ENCODE measurements at places on chromosomes 13 and 19.

GRCh38 chr19:18920400-18920799 is 885 bp downstream of the DDX49 start:
- DNase-seq = no peak

DNA sequence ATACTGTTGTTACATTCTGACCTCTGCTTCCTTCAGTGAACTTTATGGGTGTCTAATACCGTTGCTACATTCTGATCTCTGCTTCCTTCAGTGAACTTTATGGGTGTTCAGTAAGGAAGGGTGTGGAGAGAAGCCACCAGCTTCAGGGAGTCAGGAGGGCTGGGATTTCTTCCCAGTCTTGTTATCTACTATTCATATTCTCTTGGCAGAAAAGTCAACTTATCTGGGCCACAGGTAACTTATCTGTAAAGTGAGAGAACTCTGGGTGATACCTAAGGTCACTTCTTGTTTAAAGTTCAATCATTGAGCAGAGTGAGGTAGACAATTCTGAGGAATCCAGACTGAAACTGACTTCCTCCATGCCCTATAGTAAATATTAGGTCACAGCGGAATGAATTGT is 71.2 kb upstream of the STK24 start:
- DNase-seq = no peak

DNA sequence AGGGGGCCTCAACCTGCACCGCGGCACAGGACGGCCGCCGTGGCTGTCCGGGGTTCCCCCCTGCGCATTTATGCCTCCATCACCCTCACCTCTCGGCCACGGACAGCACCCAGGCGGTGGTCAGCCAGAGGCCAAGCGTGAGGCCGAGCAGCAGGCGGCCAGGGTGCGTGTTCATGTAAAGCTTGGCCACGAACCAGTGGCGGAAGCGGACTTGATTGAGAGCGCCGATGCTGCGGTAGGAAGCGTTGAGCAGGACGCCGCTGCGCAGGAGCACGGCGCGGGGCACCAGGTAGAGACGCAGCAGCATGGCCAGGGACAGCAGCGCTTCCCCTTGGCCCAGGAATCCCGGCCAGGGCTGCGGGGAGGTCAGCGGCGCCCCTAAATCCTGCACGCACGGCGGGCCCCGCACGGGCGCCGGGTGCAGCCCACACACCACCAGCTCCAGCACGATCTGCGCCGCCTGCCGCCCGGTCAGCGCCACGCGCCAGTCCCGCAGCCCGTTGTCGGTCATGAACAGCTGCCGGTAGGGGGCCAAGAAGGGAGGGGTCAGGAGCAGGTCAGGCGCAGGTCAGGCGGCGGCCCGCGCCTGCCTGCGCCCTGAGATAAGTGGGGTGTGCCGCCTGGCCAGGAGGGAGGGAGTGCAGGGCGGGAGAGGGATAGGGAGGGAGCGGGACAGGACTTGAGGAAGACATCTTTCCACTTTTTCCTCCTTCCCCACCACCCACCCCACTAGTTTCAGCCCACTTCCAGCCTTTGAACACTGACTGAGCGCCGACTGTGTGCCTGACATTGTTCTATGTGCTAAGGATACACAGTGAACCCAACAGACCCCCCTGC is 6.5 kb downstream of the KCNN4 start:
- DNase-seq = peak; percentile 73

DNA sequence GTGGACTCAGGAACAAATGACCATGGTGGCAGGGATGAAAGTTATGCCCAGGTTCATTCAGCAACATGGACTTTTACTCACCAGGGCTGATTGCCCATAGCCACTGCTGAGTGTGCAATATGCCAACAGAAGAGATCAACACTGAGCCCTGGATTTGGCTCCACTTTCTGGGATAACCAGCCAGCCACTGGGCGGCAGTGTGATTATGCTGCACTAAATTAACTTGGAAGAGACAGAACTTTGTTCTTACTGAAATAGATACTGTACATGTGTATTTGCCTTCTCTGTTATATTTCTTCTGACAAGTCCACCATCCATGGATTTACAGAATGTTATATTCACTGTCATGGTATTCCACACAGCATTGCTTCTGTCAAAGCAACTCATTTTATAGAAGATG is 257.4 kb downstream of the TDRD3 start:
- peak; percentile 2 for DNase-seq

DNA sequence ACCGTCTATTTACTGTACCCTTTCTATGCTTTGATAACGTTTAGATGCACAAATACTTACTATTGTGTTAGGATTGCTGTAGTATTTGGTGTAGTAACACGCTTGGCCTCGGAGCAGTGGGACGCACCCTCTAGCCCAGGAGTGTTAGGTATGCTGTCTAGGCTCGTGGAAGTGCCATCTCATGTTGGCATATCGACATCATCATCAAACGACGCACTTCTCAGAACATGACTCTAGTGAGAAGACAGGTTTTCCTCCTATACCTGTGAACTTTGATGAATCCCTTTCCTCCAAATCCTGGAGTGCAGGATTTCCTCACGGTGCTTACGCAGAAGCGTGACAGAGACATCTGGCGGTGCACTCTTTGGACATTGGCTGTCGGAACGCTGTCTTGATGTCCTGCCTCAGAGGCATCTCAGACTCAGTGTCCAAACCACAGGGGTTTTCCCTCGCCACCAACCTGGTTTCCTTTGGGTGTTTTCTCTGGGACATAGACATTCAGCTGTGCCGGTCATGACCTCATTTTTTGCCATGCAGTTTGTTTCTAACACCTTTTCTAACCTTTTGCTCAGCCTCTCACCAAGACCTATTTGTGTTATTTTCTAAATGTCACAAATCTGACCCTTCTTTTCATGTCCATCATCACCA is 6.3 kb downstream of the SNRNP70 start:
- DNase-seq = no peak

GRCh38 chr19:42066075-42066754 is 3.8 kb downstream of the GRIK5 start:
- DNase-seq = peak; percentile 37
